ENCODE measurements at places on chromosomes 4 and X.
A peak's percentile ranks its signal among the peaks of the same experiment; 100 is the strongest.

DNA sequence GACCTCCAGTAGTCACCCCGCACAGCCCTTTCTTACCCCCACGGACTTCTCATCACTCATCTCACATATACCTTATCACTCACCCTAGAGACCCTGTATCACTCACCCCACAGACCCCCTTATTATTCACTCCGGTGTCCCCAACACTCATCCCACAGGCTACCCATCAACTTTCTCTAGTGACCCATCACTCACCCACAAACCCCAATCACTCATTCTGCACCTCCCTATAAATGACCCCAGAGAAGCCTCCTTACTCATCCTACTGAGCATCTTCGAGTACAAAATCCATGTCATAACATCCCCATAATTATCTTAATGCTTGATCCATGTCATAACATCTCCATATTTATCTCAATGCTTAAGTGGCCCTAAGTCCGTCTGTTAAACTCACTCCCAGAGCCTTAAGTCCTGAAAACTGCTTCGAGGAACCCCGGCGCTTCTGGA, 934 bp downstream of the ZNF41 start:
- DNase-seq: no peak

- DNase-seq: peak; percentile 71
These were observed 192.2 kb downstream of the BCOR start for GRCh38 chrX:39905538-39905891.

GRCh38 chrX:49661881-49662280, 33.9 kb downstream of the PAGE1 start:
- DNase-seq: no peak

DNA sequence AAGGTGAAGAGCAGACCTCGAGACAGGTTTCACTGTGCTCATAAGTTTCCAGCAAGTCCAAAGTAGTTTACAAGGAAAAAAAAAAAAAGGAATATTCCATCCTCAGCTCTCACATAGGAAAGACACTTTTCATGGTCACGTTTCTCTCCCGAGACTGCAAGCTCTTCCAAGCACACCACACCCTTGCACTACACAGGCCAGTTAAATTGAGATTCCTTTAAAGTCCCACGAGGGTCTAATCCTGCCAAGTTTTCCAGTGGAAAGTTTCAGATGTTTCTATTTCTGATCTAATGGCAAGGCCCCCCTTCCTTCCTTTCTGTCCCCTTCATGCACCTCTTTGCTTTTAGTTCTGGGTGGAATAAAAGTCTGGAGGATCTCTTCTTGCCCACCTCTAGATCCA, 67.9 kb upstream of the PCDH19 start:
- DNase-seq: no peak

- DNase-seq: no peak
These were observed 138.4 kb downstream of the CPE start for GRCh38 chr4:165517216-165517615.

DNA sequence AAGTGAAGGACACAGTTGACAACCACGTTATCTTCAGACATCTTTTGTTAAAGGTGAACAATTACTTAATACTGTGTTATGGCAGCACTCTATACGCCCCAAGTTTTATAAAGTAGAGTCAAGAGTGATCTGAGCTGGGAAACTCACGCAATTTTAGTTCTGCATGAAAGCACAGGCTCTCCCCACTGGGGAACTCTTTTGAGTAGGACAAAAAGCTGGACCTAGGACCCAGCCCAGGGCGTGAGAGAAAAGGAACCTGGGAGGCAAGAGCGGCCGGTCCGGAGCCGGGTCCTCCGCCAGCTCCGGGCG, 152.6 kb upstream of the SLC4A4 start:
- DNase-seq: no peak

DNA sequence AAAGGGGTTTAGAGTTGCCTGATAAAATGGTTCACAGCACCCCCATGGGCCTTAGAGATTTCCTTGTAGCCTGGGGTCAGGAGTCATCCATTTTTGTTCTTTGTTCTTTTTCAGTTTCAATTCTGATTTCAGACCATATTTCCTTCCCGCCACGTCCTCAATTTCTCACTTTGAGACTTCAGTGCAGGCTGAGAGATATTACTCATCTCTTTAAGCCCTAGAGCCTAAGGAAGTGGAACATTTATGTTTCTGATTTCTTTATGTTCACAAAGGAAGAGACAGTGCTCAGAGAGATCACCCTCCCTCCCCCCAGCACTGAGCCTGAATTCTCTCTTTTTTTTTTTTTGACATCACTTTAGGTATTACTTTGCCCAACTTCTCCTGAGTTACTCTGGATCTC, 56.3 kb downstream of the MSN start:
- no peak for DNase-seq

GRCh38 chr4:1193206-1194009, 21.0 kb upstream of the SPON2 start:
- no peak for DNase-seq

GRCh38 chr4:94537921-94538628, 86.3 kb downstream of the PDLIM5 start:
- peak; percentile 17 for DNase-seq

DNA sequence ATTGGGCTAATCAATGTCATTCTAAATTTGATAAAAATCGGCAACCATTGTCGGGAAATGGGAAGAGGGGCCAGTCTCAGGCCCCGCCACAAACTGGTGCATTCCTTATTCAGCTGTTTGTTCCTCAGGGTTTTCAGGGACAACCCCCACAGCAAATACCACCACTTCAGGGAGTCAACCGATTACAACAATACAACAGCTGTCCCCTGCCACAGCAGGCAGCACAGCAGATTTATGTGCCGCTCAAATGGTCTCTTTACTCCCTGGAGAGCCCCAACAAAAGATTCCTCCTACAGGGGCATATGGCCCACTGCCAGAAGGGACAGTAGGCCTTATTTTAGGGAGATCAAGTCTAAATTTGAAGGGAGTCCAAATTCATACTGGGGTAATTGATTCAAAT, 61.8 kb downstream of the ZNF732 start:
- DNase-seq: no peak

DNA sequence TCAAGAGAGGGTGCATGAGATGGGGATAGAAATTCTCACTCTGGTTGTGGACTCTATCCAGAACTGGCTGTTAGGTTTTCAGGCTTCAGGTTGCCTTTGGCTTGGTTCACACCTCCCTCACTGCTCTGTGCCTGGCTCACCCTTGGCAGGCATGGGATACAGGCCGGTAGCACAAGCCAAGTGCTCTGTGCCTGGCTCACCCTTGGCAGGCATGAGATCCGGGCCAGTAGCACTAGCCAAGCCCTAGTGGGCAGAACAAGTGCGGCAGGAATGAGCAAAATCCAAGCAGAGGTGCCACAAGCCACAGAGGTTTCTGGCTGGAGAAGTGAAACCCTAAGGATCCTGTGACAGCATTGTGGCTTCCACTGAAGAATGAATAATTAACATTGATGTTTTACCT, 1642.3 kb downstream of the C4orf33 start:
- no peak for DNase-seq

DNA sequence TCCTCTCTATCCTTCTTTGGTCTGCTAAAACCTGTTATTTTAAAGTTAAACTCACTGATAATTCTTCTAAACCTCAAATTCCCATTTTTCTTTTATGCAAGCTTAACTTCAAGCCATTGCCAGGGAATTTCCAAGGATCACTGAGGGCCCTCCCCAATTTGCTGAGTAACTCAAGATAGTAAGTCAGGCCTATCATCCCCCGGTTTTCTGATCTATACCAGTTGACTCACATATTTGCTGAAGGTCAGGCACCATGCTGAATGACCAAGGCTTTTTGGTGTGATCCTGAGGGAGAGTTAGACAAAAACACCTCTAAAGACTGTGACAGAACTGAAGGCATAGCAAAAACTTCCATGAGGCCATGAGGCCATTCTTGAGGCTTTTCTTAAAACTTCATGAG, 1301.9 kb downstream of the PCDH7 start:
- DNase-seq: peak; percentile 95

GRCh38 chr4:97235521-97235920, 907.8 kb downstream of the STPG2 start:
- no peak for DNase-seq

- DNase-seq: peak; percentile 89
These were observed 656.9 kb upstream of the CPEB2 start for GRCh38 chr4:14345356-14345775.

DNA sequence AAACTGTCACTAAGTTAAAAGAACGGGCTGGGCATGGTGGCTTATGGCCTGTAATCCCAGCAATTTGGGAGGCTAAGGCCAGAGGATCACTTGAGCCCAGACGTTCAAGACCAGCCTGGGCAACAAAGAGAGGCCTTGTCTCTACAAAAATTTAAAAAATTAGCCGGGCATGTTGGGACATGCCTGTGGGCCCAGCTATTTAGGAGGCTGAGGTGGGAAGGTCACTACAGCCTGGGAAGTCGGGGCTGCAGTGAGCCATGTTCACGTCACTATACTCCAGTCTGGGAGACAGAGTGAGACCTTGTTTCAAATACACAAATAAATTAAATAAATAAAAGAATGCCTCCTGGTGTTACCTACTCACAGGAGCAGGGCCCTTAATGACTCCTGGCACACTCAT, 69.5 kb downstream of the APBB2 start:
- DNase-seq: peak; percentile 43

DNA sequence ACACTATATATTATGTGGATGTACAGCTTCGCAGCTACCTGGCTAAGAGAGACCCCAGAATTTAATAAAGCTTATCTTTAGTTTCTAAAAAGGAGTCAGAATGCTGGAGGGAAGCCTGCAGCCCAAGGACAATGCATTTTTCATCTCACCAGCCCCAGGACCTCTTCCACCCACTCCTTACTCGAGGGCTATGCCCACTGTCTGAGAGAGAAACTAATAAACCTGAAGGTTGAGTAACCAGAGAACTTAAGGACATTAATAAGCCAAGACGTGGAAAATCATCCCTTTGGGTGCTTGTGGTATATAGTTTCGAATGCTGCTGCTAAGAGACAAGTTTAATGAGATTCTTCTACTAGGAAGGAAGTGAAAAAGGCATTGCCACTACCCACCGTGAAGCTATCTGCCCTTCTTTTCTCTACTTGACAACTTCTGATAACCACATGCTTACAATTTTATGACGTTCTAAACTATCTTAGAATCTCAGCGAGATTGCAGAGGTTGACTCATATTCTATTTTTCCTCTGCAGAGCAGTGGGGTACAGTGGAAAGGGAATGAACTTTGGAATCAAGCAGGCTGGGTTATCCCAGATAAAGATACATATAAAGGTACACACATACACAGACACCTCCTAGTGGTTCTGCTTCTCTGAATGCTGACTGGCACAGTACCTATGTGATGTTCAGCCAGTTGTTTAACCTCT, 3.3 kb downstream of the RELL1 start:
- no peak for DNase-seq

DNA sequence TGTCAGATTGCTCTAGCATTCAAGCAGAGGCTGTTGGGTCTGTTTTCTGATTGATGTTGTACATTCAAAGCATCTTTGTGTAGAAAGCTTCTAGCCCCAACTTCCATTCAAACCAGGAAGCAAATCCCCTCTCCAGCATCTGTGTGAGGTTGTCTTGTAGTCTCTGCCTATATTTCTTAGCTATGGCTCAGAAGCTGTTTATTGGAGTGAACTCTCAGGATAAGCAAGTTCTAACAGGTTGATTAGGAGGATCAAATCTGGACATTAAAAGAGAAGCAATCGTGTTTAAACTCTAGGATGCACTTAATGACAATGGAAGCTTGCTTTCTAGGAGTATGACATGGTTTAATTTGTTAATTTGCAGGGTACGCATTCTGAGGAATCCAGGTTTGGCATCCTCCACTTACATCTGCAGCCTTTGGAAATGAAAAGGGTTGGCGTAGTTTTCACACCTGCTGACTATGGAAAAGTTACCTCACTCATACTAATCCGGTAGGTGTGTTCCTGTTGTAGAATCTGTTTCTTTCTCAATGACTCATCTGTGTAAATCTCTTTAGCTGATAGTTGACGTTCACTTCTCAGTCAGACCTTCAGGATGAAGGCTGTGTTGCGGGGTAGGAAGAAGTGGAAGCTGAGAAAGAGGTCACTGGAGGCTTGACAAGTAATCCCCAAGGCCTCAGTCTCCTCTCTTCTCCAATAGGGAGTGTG, 88.0 kb upstream of the TLR2 start:
- no peak for DNase-seq

DNA sequence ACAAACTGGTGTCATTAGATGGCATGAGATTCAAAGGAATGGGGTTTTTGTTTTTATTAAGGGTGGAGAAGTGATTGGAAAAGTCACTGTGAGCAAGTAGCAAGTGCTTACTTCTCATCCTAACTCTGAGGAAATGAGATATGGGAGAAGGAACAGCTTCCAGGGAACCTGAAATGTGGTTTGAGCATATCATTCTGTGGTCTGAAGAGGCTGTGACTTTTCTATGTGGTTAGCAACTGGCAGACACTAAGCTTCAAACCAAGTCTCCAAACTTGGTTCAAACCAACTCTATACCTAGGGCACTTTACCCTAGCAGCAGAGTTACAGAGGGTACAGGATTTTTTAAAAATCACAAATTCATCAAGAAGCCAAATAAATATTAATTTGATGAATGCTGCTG, 58.2 kb downstream of the DCLK2 start:
- peak; percentile 56 for DNase-seq

GRCh38 chr4:159977907-159978617, 875.2 kb downstream of the RAPGEF2 start:
- DNase-seq: peak; percentile 27

- DNase-seq: no peak
These were observed 224.7 kb downstream of the MID1 start for GRCh38 chrX:10395643-10396042.
